ENCODE measurements at places on chromosomes 7 and 10. TPM values are rescaled to one million over a fixed set of nuclear protein-coding genes. Genes with fewer than 3 reads are reported as not detected.

Gene HMX2
- total RNA-seq: not detected

Gene TCERG1L
- total RNA-seq: not detected

Gene EPHA1
- total RNA-seq: 0.29 TPM

Gene ARHGEF35
- total RNA-seq: 0.33 TPM

Gene LIPM
- not detected for total RNA-seq

Gene OR2A7
- total RNA-seq: not detected

Gene SRRM3
- total RNA-seq: 12.0 TPM

All from A549 treated with GW870086 at 1 μM for 4 hours (cell line).